ENCODE measurements at places on chromosomes 12 and 14.

- DNase-seq: no peak
Observed at GRCh38 chr12:7872566-7873319, at the start of gene SLC2A14. TSS of gene SLC2A14 (minus strand) at chr12:7872915. CDS start at chr12:7869880, 3,035 bp downstream.

GRCh38 chr14:90061685-90062126 lies at the start of gene KCNK13:
TSS of gene KCNK13 (plus strand) at chr14:90061994. CDS start at chr14:90062206, 212 bp downstream.
- no peak for DNase-seq

- DNase-seq: no peak
Observed at GRCh38 chr12:56150563-56150962, 1.8 kb upstream of the MYL6B start.

GRCh38 chr14:91369628-91370445 lies 47.8 kb downstream of the CCDC88C start:
- DNase-seq: no peak

- no peak for DNase-seq
Observed at GRCh38 chr14:31961896-31962295, 115.2 kb upstream of the ARHGAP5 start.

DNA sequence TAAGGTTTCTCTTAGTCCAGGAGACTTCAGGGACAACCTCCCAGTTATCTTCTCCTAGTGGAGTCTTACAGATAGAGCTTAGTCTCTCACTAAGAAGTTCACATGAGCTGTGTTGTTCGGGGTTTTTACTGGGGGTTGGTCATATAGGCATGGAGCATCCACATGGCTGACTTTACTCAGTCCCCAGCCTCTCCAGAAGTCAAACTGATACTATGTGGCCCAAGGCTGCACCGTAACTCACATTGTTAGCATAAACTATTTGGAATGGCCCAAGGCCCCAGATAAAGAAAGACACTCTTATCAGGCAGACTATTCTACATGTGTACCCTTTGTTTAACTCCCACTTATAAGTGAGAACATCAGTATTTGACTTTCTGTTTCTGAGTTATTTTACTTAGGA lies 23.2 kb downstream of the GPR137C start:
- DNase-seq: no peak

DNA sequence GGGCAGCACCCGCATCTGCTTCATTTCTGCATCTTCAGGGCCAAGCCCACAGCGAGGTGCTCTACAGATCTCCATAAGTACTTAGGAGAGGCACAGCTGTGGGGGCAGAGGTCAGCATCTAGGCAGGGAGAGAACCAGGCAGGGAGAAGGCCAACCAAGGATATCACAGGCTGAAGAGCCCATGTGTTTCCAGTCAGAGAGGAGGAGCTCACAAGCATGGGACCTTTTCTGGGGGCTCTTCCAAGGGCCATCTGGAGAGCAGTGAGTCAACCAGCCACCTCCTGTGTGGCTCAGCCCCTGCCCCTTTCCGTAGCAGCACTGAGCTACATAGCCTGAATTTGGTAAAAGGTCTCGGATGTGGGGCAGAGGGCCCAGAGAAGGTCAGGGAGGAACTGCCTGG lies 78.5 kb downstream of the ARL6IP4 start:
- no peak for DNase-seq

Data from stimulated activated CD4-positive, alpha-beta T cell treated with anti-CD3 and anti-CD28 coated beads, Interleukin-1b, Interleukin-23, amount 100 ng/mL, for 1 hour (primary cell).